ENCODE measurements at places on chromosomes 6 and 20.

GRCh38 chr6:67141005-67141404, 1434.0 kb upstream of the EYS start:
- no peak for DNase-seq

DNA sequence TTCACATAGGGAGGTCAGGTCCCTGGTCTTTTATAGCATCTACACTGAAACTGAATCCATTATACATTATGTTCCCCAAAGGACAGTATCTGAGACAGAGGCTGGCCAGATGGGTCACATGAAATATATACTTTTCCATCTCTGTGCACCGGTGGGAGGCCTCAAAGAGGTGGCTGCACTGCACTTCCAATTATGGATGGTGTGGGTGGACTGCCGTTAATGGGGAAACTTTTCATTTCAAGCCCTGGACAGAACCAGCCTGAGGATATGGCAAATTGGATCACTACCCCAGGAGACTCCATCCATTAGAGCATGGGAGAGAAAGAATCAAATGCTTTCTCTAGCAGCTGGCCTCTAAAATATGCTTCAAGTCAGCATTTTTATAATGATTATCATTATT, 280.5 kb upstream of the OPRM1 start:
- no peak for DNase-seq

GRCh38 chr6:136792095-136792409, 225 bp downstream of the MAP3K5 start:
- DNase-seq: no peak

GRCh38 chr20:12074111-12074655, 156.5 kb downstream of the BTBD3 start:
- no peak for DNase-seq

DNA sequence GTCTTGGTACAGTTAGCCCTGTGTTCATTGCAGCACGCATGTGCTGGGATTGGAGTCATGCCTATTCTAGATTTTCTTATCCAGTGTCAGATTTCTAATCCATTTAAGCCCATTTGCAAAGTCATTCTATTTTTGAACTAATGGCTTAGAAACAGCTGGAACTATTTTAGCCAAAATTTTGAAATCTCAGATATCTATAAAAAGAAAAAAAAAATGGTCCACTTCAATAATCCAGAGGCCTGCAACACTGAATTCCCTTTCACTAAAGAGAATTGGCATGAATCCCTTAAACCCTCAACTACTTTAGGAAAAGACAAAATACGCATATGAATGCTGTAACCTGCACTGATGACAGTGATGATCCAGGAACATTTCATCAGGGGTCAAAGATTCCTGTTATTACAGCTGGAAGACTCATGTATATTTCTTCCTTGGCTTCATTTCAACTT, 1.5 kb downstream of the COL21A1 start:
- no peak for DNase-seq
